Activated CD8-positive, alpha-beta memory T cell treated with anti-CD3 and anti-CD28 coated beads for 48 hours (primary cell): ENCODE measurements at places on chromosomes 5 and 9.

DNA sequence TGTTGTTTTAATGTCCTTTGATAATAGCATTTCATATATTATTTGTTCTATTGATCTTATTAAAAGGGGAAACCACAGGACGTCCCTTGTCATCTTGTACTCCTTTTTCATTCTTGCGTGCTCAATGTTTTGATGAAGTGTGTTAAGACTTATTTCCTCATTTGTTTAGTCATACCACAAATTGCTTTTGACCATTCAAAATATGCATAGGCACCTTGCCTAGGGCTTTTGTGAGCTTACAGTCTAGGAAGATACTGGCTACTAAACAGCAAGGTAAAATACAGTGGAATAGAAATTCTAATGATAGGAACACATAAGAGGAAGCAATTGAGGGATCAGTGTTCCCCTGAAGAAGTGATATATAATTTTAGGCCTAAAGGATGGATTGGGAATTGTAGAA lies 190.3 kb downstream of the WDR70 start:
- DNase-seq: no peak

GRCh38 chr9:91844190-91844589 lies 105.8 kb downstream of the ROR2 start:
- no peak for DNase-seq

DNA sequence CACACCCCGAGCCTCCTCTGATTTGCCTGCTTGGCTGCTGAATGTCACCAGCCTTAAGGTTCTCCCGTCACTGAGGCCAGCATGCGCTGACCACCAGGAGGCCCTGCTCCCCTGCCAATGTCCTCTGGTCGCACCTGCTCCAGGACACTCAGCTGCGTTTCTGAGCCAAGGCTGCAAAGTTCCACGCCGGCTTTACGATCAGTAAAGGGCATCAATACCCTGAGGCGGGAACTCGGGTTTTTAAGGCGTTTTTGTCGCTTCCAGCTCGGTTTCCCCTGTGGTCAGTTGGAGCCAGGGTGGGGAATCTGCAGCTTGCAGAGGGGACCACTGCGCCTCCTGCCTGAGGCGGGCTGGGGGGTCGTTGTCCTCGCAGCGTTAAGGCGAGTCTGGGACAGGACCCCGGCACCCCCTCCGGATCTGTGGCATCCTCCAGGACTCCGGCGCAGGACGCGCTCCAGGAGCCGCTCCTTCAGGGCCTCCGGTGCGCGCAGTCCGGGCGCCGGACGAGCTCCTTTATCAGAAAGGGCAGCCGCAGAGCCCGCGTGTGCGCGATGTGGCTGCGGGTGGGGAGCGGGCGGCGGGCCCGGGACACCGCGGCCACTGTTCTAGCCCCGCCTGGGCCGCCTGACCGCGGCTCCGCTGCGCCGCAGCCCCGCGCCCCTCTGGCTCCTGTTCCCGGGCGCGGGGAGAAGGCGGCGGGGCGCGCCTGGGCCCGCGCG lies 24.1 kb upstream of the FLT4 start:
- no peak for DNase-seq

- no peak for DNase-seq
These were observed 161.9 kb upstream of the GAS1 start for GRCh38 chr9:87109231-87109631.

DNA sequence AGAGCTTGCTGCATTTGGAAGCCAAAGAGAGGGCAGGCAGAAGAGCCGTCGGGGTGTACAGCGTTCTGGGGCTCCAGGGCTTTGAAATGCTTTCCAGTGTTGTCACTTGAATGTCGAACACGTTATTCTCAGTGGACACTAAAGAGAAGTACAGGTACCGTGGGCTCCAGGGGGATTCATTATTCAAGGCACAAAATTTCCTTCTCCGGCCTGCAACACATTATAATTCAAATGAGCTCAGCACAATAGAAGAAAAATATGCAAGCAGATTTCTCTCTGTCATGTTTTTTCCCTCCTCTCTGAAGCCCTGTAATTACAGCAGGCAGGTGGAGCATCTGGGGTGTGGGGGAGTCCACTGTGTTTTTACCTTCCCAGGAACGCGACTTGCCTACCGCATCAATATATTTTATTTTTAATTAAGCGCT lies 293.1 kb downstream of the ZSWIM6 start:
- no peak for DNase-seq

- DNase-seq: no peak
These were observed 97.0 kb upstream of the FAM120A start for GRCh38 chr9:93354451-93354850.

- DNase-seq: no peak
These were observed 304.7 kb downstream of the GABRG2 start for GRCh38 chr5:162372256-162372655.

- DNase-seq: no peak
These were observed 23.2 kb downstream of the MAP3K1 start for GRCh38 chr5:56838409-56839039.

DNA sequence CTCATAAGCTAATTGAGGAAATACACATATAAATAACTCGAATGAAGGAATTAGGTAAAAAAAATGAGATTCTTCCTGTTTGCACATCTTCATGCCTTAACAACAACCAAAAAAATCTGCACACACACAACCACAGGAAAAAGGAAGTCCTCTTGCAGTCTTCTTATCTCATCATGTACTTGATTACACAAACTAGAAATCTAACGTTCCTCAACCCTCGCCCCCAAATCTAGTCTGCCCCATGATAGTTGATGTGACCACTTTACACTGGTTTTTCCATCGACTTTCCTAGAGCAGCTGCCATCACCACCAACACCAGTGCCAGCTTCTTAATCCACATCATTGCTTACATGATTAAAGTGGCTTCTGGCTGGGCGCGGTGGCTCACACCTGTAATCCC lies 31.2 kb upstream of the RNU6ATAC start:
- DNase-seq: no peak
